ENCODE measurements at places on chromosomes 12 and 14.

- no peak for DNase-seq
These were observed 145.8 kb downstream of the RBM19 start for GRCh38 chr12:113820309-113820708.

- DNase-seq: no peak
These were observed 17.1 kb upstream of the MDM1 start for GRCh38 chr12:68349220-68349621.

DNA sequence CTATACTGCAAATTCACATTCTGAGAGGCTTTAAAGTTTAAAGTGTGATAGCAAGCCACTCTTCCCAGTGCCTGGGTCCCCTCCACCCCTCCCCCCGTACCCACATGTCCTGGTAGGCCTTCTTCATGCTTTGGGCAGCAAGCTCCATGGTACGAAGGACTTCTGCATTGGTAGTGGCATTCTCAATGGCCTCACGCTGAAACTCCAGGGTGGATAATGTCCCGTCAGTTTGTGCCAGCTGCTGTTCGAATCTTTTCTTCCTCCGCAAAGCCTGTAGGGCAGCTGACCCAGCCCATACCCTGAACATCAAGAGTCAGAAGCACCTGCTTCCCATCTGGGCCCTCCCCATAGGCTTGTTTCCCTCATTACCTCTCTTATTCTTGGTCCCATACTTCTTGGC is 2.0 kb downstream of the CHMP4A start:
- DNase-seq: no peak

DNA sequence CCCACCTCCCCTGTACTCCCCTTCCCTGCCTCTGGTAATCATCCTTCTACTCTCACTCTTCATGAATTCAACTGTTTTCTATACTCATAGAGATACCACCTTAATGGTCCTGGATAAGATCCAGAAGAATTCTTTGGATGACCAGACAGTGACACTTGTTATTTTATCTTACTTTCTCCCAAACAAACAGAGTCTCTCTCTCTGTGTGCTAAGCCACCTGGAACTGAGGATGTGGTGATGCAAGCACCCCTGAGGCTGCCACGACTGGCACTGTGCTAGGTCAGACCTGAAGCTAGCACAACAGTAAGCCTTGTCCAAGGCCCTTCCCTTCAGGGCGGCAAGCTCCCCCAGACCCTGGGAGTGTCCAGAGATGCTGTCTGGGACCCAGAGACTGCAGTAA is 250.2 kb downstream of the C12orf50 start:
- DNase-seq: no peak

GRCh38 chr12:71581206-71581605 is 82.4 kb downstream of the ZFC3H1 start:
- no peak for DNase-seq

DNA sequence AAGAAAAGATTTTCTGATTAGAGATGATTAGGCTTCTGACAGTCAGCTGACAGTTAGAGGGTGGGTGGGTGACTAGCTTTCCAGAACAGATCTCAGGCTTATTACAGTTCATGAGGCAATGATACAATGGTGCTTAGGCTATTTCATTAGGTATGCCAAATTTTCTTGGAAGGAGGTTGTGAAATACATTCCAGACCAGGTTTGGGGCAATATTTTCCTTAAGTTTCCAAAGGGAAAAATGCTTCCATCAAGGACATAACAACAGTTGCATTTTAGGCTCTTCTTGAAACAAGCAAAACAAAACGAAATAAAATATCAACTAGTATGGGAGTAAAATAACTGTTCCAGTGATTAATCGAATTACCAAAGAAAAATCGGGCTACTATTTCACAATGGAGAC is 59.3 kb upstream of the CNTN1 start:
- DNase-seq: no peak

DNA sequence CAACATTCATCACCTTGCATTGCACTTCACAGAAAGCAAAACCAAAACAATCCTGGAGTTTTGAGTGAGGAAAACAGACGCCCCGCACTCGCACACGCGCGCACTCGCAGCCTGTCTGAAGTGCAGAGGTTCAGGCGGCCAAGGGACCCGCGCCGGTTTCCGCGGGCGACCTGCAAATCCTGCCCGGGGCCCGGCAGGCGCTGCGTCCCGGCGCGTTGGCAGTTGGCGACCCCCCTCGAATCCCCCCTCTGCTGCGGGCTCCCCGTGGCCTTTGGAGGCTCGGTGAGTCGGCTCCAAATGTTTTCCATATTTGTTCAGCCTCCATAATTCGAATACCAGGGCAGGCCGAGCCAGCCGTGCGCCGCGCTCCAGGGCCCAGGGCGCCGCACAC is at the start of gene SSPN:
TSS of gene SSPN (plus strand) at position 324 of the 391 bp plus-strand sequence. CDS start 100 bp downstream, outside the sequence.
- DNase-seq: no peak

- no peak for DNase-seq
These were observed 4.7 kb downstream of the CLEC4D start for GRCh38 chr12:8517971-8518370.

DNA sequence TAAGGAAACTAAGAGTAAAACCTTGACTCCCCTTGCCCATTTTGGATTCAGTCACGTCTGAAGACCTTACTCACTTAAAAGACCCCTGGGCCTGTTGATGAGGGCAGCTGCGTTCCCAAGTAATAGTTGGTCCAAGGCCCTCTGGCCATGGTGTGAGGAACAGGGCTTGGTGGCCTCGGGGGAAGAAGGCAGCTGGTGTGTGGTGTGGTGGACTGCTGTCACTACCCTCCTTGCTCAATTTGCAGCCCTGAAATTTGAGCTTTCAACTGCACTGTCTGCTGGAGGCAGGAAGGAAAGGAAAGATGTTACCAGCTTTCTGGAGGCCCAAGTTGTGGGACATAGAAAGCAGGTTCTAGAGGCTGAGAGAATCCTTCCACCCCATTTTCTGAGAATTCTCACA is 128.2 kb downstream of the SLC38A6 start:
- DNase-seq: no peak

- DNase-seq: no peak
These were observed 15.4 kb downstream of the LLPH start for GRCh38 chr12:66115071-66115600.

DNA sequence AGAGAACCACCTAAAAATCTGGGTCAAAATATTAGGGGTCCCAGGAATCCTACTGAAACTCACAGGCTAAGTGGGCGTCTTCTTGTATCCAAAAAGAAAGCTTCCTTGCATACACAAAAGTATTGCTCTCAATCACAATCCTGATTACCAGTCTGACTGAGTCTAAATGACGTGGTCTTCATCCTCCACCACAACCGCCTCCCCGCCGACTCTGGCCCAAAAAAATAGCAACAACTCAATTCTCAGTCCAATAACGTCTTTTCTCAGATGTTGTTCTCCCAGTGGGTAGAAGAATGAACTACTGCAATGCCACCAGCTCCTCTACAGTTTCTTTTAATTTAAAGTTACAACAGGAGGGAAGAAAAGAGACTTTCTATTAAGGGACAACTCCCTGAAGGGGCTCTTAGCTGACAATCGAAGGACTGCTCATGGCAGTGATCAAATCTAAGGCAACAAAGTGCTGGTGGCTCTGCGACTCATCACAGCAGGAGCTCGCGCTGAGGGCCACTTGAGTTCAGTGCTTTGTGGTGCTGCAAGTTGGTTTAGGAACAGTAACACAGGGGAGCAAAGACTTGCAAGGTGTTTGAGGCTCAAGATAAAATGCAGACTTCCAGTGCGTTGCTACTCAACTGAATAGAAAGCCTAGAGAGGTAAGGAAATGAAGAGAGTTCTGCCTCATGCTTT is 394.1 kb downstream of the BCAT1 start:
- DNase-seq: no peak

GRCh38 chr12:14244876-14245669 is 120.4 kb upstream of the ATF7IP start:
- no peak for DNase-seq

DNA sequence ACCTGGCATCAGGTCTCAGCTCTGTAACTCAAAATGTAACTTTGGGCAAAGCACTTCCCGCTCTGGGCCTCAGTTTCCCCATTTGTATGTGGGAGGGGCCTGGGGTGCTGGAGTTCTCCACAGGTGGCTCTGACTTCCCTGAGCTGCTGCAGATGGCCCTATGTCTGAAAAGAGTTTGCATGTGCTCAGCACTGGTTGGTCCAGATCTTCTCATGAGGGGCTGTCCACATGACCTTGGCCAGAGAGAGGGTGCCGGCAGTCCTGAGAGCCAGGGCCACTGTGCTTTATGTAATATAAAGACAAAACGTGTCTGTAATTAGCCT is 7.2 kb upstream of the CACNA2D4 start:
- no peak for DNase-seq
